Panc1 (cell line): ENCODE measurements at places on chromosomes 12 and 14. TPM values are rescaled to one million over a fixed set of nuclear protein-coding genes. Genes with fewer than 3 reads are reported as not detected.

Gene TCL1B
- not detected for total RNA-seq

Gene METTL25
- 3.5 TPM for total RNA-seq

Gene KSR2
- 0.15 TPM for total RNA-seq

Gene SRSF5
- total RNA-seq: 154 TPM

Gene PPP2R5C
- total RNA-seq: 80.3 TPM

Gene KRT2
- 0.33 TPM for total RNA-seq

GRCh38 chr14:101781240-101782061 is 19.9 kb downstream of the PPP2R5C start:
- H3K36me3 ChIP-seq: no peaks in the 10 kb centered on the region
- H3K4me1 ChIP-seq: no peaks in the 10 kb centered on the region
- no peaks in the 10 kb centered on the region for H3K27me3 ChIP-seq
- peak overlapping the region; percentile 38 for H3K4me3 ChIP-seq
- no peak for DNase-seq
- no peak overlapping the region for H3K27ac ChIP-seq

GRCh38 chr14:47596860-47597259 is 78.5 kb downstream of the MDGA2 start:
- H3K27me3 ChIP-seq: no peaks in the 10 kb centered on the region
- H3K36me3 ChIP-seq: no peaks in the 10 kb centered on the region
- H3K27ac ChIP-seq: no peak overlapping the region

GRCh38 chr14:87989956-87990299 is 3.1 kb downstream of the GALC start:
- no peaks in the 10 kb centered on the region for H3K36me3 ChIP-seq
- no peaks in the 10 kb centered on the region for H3K27me3 ChIP-seq
- no peak overlapping the region for H3K4me3 ChIP-seq

GRCh38 chr12:1594261-1595025 is at the start of gene FBXL14:
Gene FBXL14 (minus strand): TSS chr12:1594581. CDS start chr12:1594066, 515 bp downstream.
- H3K4me3 ChIP-seq: peak within 1 kb of the TSS; percentile 84
- H3K36me3 ChIP-seq: no peaks in the 10 kb centered on the region
- peaks cover 38% of the 10 kb centered on the region for H3K4me1 ChIP-seq
- no peak for DNase-seq
- H3K27ac ChIP-seq: peak within 1 kb of the TSS; percentile 97

DNA sequence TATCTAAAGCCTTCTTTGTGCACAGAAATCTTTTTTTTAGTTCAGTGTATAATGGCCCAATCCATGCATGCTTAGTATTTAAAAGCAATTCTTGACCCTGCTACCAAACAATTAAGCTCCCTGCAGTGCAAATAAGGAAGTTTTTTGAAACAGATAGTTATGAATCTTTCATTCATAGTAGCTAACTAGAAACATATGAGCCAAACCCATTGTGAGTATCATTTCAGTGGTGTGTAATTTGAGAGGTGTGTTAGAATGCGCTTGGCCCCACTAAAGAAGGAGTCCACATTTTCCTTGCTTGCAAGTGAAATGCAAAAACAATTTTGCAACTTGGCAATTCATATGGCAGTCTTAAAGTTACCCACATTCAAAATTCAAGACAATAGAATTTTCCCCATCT is 14.4 kb downstream of the EPS8 start:
- H3K4me3 ChIP-seq: no peak overlapping the region
- no peaks in the 10 kb centered on the region for H3K27me3 ChIP-seq
- no peak for DNase-seq
- H3K27ac ChIP-seq: no peak overlapping the region

GRCh38 chr12:112750971-112751370 is 40.6 kb upstream of the RPH3A start:
- H3K36me3 ChIP-seq: no peaks in the 10 kb centered on the region; the same call in 1 of the 2 replicates
- peaks cover 21% of the 10 kb centered on the region for H3K27me3 ChIP-seq
- H3K4me1 ChIP-seq: no peaks in the 10 kb centered on the region
- H3K4me3 ChIP-seq: no peak overlapping the region
- H3K27ac ChIP-seq: no peak overlapping the region

DNA sequence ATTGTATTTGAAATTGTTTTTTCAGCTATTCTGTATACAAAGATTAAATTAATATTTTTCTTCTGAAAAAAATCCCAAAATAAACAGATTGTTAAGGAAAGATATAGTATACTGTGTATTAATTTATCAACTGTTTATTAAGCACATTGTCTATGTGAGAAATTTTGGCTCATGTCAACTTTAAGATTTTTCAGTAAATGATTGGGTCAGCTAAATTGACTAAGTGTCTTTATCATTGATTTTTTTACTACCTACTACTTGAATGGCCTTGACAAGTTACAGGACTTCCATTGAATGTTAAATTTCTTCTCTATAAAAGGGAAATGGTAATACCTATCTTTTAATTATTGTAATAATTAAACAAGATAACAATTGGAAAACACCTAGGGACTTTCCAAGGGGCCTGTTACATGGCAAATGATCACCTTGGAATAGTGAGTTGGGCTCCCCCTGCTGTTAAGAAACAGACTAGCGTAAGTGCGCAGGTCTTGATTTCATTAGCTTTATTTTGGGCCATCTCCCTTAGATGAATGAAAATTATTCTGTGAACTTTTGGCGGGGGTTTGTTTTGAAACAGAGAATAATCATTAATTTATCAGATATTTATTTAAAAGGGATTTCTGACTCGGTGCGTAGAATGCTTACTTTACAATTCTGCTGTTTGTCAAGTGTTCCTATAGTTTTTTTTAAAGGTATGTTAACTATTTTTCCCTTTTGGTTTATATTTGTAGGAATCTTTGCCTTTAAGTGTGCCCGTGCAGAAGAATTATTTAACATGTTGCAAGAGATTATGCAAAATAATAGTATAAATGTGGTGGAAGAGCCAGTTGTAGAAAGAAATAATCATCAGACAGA is 14.5 kb upstream of the CCT2 start:
- H3K36me3 ChIP-seq: peaks cover 22% of the 10 kb centered on the region
- H3K27me3 ChIP-seq: no peaks in the 10 kb centered on the region
- no peak overlapping the region for H3K27ac ChIP-seq
- H3K4me1 ChIP-seq: no peaks in the 10 kb centered on the region

DNA sequence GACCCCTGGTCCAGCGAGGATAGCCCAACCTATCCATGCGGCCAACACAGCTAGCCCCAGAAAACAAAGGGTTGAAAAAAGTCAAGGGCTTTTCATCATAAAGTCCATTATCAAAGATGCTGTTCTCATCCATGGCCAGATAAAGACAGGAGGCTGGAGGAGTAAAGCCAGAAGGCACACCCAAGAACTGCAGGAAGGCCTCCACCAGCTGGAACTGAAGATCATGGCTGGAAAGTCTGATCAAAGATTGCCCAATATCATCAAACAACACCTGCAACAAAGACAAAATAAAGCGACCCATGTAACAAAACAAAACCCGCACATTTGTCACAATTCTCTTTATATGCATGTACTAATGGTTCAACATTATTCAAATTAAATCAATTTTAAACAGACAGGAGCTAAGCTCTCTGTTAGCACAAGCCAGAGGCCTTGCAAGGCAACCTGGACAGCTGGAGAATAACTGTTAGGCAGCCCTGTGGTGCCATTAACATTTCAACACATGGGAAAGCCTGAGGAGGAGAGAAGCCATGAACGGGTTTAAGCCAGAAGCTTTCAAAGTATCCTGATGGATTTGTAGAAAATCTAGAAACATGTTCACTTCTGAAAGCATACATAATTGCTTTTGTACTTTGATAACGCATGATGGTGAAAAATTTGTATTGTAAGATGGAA is 34.1 kb downstream of the PSMC1 start:
- no peak overlapping the region for H3K27ac ChIP-seq
- no peak overlapping the region for H3K4me3 ChIP-seq
- H3K27me3 ChIP-seq: no peaks in the 10 kb centered on the region
- H3K4me1 ChIP-seq: no peaks in the 10 kb centered on the region
- no peak for DNase-seq
- no peaks in the 10 kb centered on the region for H3K36me3 ChIP-seq

GRCh38 chr14:63475761-63476160 is 67.4 kb downstream of the PPP2R5E start:
- no peak overlapping the region for H3K4me3 ChIP-seq
- H3K27ac ChIP-seq: no peak overlapping the region
- peaks cover 8% of the 10 kb centered on the region; the same call in 1 of the 2 replicates for H3K4me1 ChIP-seq
- H3K27me3 ChIP-seq: no peaks in the 10 kb centered on the region
- H3K36me3 ChIP-seq: no peaks in the 10 kb centered on the region
- no peak for DNase-seq
